HTR-8/SVneo (cell line): ENCODE measurements at places on chromosomes 11 and 22.

GRCh38 chr11:71204748-71205664 is 47.4 kb downstream of the SHANK2 start:
- DNase-seq, result no peak

GRCh38 chr11:3995949-3996554 is 98.5 kb upstream of the RRM1 start:
- DNase-seq, result peak; percentile 32

- no peak for DNase-seq
These were observed 2.8 kb downstream of the CHADL start for GRCh38 chr22:41237707-41238569.

DNA sequence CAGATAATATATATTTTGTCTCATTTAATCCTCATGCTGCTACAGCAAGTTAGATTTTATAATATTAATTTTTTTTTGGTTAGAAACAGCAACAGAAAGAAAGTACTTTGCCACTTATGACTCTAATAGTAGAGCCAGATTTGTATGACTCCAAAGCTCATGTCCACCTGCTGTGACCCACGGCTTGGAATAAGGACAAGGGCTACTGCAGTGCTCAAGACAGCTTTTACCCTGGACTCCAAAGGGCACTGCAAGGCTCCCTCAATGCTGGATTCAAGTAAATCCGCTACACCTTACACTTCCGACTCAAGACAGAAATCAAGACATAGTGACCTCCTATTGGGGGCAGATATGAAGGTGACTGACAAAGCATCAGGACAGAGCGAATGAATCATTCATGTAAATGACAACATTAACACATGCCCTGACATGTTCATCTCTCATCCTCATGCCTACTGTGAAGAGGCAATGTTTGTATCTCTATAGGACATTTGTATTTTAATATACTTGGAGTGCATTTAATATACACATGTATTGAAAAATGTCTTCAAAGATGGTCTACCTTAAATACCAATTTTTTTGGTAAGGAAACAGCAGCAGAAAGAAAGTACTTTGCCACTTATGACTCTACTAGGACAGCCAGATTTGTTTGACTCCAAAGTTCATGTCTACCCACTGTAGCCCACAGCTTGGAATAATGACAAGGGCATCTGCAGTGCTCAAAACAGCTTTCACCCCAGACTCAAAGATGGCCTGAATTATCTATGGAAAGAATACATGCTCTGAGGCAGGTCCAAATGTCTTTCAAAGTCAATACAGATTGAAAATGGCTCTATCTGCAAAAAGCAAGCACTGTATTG is 375.6 kb upstream of the CCDC90B start:
- no peak for DNase-seq

DNA sequence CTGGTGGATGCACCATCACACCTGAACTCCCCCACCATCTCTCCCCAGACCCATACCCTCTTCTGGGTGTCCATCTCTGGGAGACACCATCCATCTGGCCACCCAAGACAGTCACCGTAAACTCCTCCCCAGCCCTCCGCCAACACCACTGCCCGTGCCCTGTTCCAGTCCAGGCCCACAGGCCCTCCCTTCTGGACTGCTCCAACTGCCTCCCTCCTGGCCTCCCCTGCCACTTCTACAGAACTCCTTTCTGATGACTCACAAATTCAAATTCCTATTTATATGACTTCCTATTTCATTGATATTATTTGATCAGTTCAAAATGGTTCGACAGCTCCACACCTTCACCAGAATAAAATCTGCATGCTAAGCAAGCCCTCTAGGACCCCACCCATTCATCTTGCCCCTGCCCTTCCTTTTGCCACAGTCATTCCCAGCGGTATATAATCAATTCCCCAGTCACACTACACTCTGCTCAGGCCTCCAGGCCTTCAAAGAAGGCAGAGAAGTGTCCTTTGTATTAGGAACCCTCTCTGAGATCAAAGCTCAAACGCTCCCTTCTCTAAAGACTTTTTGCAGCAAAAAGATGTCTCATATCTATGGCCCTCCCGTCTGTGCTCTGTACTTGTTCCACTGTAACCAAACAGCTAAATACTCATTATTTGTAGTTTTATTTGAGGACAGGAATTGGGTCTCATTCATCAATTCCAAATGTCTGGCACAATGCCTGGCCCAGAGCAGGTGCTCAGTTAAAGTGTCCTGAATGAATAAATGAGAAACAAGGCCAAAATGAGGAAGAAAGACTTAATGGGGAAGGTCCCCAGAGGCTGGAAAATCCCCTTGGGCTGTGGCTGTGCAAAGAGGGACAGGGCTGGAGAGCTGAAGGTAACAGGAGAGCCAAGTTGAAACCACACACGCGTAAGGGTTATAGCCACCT is 29.0 kb downstream of the MYH9 start:
- DNase-seq, result no peak

DNA sequence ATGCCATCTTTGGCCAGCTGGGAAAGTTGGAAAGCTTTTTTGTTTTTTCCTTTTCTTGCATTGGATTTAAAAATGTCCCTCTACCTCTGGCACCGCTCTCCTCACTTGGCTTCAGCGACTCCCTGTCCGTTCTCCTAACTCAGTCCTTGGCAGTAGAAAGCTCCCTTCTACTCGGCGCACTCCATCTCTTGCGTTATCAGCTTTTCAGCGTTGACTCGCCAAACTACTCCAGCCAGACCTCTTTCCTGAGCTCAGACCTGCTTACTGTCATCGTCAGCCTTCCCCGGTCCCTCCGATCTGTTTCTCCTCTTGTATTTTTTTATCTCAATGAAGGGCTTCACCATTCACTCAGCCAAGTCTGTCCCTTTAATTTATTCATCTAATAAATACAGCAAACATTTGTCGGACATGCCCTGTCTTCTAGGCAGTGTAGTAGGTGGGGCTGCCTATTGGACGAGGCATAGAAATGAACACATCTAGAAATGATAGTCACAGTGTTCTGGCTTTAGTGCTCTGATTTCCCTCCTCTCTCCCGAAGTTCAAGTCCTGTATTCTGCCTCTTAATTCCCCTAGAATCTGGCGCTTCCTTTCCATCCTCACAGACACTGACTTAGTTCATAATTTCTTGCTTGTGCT is 839 bp downstream of the CEP164 start:
- DNase-seq, result peak; percentile 41
